Mesenchymal stem cell (in vitro differentiated cells and primary cell): ENCODE measurements at places on chromosomes 5 and 9.

DNA sequence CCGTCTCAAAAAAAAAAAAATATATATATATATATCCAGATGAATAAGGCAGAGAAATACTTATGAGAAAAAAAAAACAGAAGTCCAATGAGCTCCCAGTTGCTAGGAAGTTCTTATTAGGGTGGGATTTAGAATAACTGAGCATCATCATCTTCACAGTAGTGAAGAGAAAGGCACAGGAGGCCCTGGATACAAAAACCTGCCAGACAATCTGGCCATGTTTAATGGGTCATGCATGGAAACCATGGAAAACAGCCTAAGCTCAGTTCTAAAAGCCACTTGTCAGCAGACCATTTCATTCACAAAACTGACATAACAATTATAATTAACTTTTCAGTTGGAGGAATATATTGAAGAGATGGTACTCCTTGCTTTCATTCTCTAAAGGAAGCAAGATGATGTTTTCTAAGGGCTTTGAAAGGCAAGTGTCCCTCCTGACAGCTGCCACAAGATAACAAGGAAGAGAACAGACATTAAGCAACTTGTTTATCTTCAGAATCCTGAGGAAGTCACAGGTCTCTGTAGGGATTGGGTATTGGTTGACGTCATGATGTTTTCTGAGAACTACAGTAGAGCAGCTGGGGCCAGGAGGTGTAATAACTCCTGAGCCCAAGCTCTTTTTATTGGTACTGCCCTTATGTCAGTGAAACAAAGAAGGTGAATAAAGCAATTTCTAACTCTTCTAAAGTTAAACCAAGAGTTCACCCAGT, 463.1 kb downstream of the DMAC1 start:
- no peak overlapping the region for H3K4me3 ChIP-seq

DNA sequence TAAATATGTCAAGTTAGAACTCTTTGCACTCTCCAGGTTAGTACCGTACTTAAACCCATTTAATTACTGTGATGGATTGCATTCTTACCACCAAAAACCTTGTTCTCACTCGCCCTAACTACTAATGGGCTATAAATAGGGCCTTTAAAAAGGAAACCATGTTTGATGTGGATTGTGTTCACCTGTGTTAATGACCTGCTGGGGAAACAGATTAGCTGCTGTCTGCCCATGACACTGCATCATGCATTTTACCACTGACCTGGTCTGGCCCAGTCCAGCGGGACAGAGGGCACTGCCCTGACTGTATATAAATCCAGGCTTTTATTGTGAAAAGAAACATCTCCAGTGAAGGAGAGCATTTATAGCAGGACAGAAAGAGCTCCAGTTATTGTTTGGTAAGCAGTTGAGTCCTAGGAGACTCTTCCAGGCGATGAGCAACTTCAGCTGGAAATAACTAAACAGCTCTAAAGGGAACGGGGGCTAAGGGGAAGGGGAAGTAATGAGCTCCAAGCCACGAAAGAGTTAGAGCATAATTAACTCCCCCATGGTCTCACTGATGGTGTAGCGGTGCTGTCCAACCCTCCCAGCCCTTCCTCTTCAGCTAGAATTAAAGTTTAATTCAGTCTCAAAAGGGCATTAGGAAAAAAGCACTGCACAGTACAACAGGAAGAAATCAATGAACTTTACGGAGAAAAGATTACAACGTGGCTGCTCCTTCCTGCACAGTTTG, 303.1 kb downstream of the ENC1 start:
- no peak overlapping the region for H3K27ac ChIP-seq
- no peaks in the 10 kb centered on the region for H3K36me3 ChIP-seq
- DNase-seq: no peak
- H3K4me1 ChIP-seq: no peaks in the 10 kb centered on the region
- H3K27me3 ChIP-seq: peaks cover 4% of the 10 kb centered on the region

DNA sequence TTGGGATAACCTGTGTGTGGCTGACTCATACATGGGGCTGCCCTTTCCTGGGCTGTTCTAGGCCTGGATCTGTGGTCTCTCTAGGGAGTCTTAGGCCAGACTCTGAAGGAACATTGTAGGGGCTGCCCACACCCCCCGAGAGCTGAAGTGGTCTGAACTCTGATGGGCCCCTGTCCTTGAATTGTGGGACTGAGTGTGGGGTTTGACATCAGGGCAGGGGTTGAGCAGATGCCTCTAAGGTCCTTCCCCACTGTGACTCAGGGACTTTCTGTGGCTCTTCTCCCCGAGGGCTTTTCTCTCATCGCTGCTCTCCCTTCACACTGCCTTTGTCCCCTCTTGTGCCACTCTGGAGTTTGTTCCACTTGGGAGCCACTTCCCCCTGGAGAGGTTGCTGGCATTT, 215.0 kb downstream of the MELK start:
- no peak overlapping the region for H3K27ac ChIP-seq
- H3K4me3 ChIP-seq: no peak overlapping the region
- no peaks in the 10 kb centered on the region for H3K4me1 ChIP-seq
- H3K27me3 ChIP-seq: peaks cover 61% of the 10 kb centered on the region
- H3K36me3 ChIP-seq: no peaks in the 10 kb centered on the region

GRCh38 chr5:172245703-172246125, 37.9 kb downstream of the UBTD2 start:
- H3K4me3 ChIP-seq: no peak overlapping the region
- H3K27ac ChIP-seq: no peak overlapping the region
- H3K36me3 ChIP-seq: peaks cover 2% of the 10 kb centered on the region
- H3K4me1 ChIP-seq: peaks cover 2% of the 10 kb centered on the region
- no peaks in the 10 kb centered on the region for H3K27me3 ChIP-seq

DNA sequence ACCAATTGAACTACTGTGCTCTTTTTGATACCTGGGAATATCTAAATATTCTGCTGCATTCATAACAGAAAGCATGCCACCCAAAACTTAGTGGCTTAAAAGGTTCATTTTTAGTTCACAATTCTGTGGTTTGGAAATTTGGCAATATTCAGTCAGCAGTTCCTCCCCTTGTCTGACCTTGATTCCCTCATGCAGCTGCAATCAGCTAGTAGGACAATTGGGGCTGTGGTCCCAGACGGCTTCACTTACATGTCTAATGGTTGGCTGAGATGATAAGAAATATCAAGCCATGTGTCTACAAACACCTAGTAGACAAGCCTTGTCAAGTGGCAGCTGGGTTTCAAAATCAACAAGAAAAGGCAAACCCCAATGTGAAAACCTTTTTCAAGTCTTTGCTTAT, 51.3 kb downstream of the ANXA1 start:
- no peaks in the 10 kb centered on the region for H3K27me3 ChIP-seq
- no peak overlapping the region for H3K4me3 ChIP-seq
- no peak overlapping the region for H3K27ac ChIP-seq

GRCh38 chr9:112120439-112120925, 54.6 kb downstream of the SUSD1 start:
- peak overlapping the region; percentile 95 for H3K27ac ChIP-seq
- H3K27me3 ChIP-seq: no peaks in the 10 kb centered on the region

GRCh38 chr9:22383718-22384117, 62.9 kb upstream of the DMRTA1 start:
- DNase-seq: no peak
- no peak overlapping the region for H3K4me3 ChIP-seq
- no peaks in the 10 kb centered on the region for H3K36me3 ChIP-seq

- H3K4me1 ChIP-seq: peaks cover 23% of the 10 kb centered on the region
- H3K27me3 ChIP-seq: peaks cover 7% of the 10 kb centered on the region
- H3K36me3 ChIP-seq: peaks cover 10% of the 10 kb centered on the region
Measured at GRCh38 chr9:133458643-133459312, 1.0 kb upstream of the CACFD1 start.

DNA sequence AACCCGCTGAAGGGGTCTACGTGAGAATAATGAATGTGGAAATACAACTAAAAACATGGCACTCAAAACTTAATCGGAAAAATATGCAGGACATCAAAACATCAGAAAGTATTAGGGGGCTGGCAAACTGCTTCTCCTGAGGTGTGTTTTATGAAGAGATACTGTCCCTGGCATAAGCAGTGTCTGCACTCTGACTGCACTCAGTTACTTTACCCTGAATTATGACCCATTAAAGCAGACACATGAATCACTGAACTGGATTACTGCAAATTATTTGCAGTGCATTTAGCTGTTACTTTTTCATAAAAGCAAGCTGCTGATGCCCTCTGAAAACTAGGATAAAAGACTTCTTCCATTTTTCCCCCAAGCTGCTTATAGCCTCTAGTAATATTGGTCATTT, 164.9 kb downstream of the AP3B1 start:
- H3K4me1 ChIP-seq: no peaks in the 10 kb centered on the region
- no peaks in the 10 kb centered on the region for H3K27me3 ChIP-seq
- H3K4me3 ChIP-seq: no peak overlapping the region
- H3K36me3 ChIP-seq: peaks cover 40% of the 10 kb centered on the region
- no peak for DNase-seq
- H3K27ac ChIP-seq: no peak overlapping the region

DNA sequence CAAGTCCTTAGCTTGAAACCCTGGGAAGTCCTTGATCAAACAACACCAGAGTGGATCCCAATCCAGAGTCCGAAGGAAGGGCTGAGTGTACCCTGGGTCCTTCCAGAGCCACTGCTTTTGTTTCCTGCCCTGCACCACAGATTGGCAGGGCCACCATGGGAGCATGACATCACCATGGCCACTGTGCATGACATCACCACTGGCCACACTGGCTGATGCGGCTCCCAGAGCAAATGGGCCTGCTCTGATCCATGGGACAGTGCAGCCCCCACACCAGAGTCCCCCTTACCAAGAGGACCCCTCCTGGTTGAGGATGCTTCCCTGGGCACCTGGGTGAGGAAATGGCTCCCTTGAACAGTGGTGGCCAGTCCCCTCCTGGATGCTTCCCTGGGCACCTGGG, 9.9 kb downstream of the SLC6A3 start:
- peaks cover 3% of the 10 kb centered on the region for H3K4me1 ChIP-seq
- no peak for DNase-seq
- no peak overlapping the region for H3K4me3 ChIP-seq
- no peaks in the 10 kb centered on the region for H3K36me3 ChIP-seq
- peaks cover 13% of the 10 kb centered on the region for H3K27me3 ChIP-seq

- H3K27ac ChIP-seq: peak overlapping the region; percentile 21
- H3K4me1 ChIP-seq: peaks cover 9% of the 10 kb centered on the region
- H3K27me3 ChIP-seq: no peaks in the 10 kb centered on the region
- H3K4me3 ChIP-seq: peak overlapping the region; percentile 19
Measured at GRCh38 chr5:15807871-15808270, 307.9 kb downstream of the FBXL7 start.

DNA sequence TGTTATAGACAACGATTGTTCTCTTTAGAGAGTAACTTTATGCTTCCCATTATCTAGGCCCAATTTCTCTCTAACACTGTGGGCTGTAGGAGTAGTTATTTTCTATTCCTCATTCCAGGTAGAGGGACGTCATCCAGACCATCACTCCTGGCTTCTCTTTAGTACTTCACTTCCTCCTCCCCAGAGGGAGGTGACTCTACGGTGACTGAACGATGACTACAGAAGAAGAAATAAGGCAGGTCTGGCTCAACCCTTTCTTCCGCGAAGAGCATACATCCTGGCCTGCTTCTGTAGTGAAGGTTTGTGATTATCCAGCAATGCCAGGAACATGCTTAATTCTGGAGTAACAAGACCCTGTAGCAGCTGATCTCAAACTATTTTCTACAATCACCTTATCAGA, 50.8 kb downstream of the HMGCR start:
- no peaks in the 10 kb centered on the region for H3K4me1 ChIP-seq
- H3K4me3 ChIP-seq: no peak overlapping the region
- no peaks in the 10 kb centered on the region for H3K27me3 ChIP-seq
- no peak overlapping the region for H3K27ac ChIP-seq
- DNase-seq: no peak

GRCh38 chr9:105269593-105269992, 25.1 kb downstream of the SLC44A1 start:
- no peaks in the 10 kb centered on the region for H3K27me3 ChIP-seq
- peaks cover 5% of the 10 kb centered on the region for H3K36me3 ChIP-seq
- no peak overlapping the region for H3K4me3 ChIP-seq
- no peak overlapping the region for H3K27ac ChIP-seq
- no peaks in the 10 kb centered on the region for H3K4me1 ChIP-seq

DNA sequence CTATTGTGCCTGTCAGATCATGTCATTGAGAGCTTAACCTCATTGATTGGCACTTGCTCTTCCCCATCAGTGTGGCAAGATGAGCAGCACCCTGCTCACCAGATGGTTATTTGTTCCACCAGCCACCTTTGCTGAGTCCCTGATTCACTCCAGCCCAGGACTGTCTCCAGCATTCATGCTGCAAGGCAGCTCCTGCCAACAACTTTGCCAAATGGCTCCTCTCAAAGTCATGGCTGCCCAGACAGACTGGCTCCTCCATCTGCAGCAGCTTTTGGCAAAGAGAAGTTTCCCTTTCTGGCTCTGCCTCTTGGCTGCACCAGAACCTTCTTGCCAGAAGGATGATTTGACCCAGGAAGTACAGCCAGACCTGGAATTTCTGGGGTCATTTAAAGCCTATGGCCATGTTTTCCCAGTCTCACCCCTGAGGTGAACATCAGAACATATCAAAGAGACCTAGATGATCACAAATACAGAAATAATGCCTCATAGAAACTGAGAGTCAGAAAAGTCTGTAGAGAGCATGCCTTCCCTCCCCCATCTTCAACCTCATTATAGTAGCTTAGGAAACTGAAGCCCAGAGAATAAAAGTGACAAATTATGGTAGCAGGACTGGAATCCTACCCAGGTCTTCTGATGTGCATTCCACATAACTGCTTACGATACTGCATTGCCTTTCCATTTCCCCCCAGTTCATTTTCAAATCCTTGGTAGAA, 10.4 kb downstream of the PPP2R2B start:
- no peaks in the 10 kb centered on the region for H3K36me3 ChIP-seq
- no peaks in the 10 kb centered on the region for H3K4me1 ChIP-seq
- H3K27me3 ChIP-seq: no peaks in the 10 kb centered on the region
- H3K4me3 ChIP-seq: no peak overlapping the region
- no peak for DNase-seq
- no peak overlapping the region for H3K27ac ChIP-seq

GRCh38 chr9:4713849-4714248, 27.2 kb downstream of the AK3 start:
- no peak overlapping the region for H3K4me3 ChIP-seq
- no peaks in the 10 kb centered on the region for H3K27me3 ChIP-seq
- DNase-seq: no peak

GRCh38 chr9:86202338-86202882, 57.0 kb downstream of the C9orf153 start:
- peak; percentile 53 for DNase-seq
- no peak overlapping the region for H3K27ac ChIP-seq
- no peaks in the 10 kb centered on the region for H3K4me1 ChIP-seq
- no peaks in the 10 kb centered on the region for H3K27me3 ChIP-seq
- H3K36me3 ChIP-seq: no peaks in the 10 kb centered on the region

- no peaks in the 10 kb centered on the region for H3K27me3 ChIP-seq
- H3K36me3 ChIP-seq: peaks cover 40% of the 10 kb centered on the region
- peaks cover 13% of the 10 kb centered on the region for H3K4me1 ChIP-seq
Measured at GRCh38 chr9:136225366-136225747, 20.3 kb downstream of the QSOX2 start.
